ENCODE measurements at places on chromosomes 7 and 10.

- no peak for DNase-seq
These were observed 64.9 kb downstream of the CFAP46 start for GRCh38 chr10:132877473-132877872.

GRCh38 chr10:70571236-70571635 lies 31.3 kb downstream of the PRF1 start:
- DNase-seq, result no peak

GRCh38 chr7:136070736-136071505 lies 93.8 kb upstream of the MTPN start:
- no peak for DNase-seq

DNA sequence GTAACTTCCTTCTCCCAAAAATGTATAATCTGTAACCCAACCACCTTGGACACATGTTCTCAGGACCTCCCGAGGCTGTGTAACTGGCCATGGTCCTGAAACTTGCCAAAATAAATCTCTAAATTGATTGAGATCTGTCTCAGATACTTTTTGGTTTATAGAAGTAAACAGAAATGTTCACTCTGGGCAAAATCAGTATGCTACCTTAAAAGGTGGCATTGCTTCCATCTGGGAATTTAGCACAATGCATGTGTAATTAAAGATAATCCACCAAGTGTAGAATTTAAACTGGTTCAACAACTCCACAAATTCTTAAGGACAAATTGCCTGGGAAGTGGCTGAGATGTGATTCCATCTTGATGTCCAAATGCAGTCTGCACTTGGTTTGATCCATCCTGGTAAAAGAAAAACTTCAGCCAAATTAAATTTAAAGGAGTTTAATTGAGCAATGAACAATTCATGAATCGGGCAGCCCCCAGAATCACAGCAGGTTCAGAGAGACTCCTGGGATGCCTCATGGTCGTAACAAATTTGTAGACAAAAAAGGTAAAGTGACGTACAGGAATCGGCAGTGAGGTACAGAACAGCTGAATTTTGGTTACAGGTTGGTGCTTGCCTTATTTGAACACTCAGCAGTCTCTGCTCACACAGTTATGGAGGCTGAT lies 102.6 kb upstream of the PFKP start:
- no peak for DNase-seq

DNA sequence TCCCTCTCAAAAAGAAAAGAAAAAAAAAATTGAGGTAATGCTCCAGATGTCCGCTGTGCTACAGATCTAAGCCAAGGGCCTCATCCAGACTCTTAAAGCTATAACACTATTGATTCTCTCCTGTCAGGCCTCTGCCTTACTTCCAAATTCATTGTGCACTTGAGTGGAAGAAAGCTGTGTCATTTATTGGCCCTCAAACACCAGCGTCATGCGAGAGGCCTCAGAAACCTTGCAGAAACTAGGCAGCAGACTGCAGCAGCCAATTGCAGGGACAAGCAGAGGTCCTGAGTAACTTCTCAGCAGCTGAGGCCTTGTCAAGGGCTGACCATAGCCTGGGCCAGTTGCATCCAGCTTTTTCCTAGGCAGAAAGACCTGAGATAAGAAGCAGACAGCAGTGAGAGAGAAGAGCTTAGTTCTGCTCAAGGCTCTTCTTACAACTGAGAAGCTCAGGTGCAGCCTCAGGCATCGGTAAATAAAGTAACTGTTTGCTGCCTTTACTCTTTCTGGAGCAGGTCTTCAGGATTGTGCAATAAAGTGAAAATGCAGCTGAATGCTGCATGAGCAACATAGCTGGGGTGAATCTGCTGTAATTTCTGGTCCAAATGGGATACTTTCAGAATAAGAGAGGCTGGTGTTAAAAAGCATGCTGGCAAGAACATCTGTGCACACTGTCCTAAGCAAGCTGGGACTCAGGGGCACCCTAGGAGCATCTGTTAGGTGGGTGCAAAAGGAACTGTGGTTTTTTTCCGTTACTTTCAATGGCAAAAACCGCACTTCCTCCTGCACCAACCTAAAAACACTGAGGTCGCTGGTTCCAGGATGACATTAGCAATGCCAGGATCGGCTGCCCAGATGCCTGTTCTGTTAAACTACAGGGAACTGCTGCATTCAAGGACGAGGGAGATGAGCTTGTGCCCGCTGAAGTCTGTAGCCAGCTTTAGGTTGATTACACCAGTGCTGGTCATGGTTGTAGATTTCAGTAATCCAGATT lies 181.8 kb upstream of the PFKP start:
- no peak for DNase-seq

GRCh38 chr10:17092986-17093803 lies 36.4 kb downstream of the CUBN start:
- DNase-seq, result no peak

DNA sequence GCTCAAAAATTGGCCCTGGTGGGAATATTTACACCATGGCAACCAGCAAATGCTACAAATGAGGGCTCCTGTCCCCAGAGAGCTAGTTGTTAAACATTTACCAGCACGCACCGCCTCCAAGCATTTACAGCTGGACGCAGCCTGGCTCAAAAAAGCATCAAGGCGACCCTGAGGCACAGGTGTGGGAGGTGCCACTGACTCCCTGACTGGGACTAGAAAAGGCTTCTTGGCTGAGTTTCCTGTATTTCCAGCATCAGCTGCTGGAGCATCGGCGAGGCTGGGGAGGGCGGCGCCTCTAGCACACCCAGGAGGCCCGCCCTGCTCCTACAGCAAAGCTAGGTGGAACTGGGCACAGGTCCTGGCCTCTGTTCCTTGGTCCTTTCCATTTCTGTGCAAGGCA lies 43.5 kb upstream of the ZRANB1 start:
- no peak for DNase-seq

DNA sequence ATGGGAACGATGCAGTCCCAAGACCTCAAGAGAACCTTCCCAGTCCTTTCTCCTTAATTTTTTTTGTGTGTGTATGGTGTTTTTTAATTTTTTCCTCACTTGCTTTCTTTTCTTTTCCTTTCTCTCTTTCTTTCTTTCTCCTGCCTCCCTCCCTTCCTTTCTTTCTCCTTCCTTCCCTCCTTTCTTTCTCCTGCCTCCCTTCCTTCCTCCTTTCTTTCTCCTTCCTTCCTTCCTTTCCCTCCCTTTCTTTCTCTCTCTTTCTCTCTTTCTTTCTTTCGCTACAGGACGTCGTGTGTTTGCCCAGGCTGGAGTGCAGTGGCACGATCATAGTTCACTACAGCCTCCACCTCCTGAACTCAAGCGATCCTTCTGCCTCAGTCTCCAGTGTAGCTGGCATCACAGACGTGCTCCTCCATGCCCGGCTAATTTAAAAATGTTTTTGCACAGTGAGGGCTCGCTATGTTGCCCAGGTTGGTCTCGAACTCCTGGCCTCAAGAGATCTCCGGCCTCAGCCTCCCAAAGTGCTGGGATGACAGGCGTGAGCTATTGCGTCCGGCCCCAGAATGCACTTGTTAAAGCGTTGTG lies 709 bp upstream of the NIPSNAP2 start:
- no peak for DNase-seq

- DNase-seq, result no peak
These were observed 425.4 kb downstream of the EXOC4 start for GRCh38 chr7:133678137-133678814.

DNA sequence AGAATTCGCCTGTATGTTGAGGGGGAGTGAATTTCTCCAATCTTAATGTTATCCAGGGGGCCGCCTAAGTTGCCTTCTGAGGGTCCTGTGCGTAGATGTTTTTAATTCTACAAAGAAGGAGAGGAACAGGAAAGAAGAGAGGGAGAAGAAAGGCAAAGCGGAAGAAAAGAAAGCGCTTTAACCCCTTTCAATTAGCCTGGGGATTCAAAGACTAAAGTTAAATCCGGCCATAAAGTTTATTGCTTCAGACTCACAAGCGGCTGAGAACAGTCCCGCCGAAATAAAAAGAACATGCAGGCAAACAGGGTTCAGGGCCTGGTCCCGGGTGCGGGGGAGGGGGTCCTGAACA lies 4.5 kb downstream of the HOXA5 start:
- DNase-seq, result no peak

DNA sequence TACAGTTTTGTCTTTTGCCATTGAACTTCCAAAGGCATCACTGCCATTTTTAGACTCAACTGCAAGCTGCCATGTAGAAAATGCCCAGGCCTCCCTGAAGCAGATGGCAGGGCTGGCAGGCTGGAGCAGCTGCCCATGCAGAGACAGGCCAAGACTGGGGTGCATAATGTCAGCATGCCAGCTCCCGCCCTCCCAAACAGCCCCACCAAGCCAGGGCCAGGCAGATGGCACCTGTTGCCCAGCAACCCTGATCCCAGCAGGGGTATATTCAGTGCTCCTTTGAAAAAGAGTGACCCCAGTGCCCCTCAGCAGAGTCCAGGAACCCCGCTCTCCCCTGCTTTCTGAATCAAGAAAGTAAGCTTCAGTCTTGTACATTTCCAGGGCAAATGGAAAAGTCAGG lies 32.6 kb downstream of the VSTM4 start:
- DNase-seq, result no peak

DNA sequence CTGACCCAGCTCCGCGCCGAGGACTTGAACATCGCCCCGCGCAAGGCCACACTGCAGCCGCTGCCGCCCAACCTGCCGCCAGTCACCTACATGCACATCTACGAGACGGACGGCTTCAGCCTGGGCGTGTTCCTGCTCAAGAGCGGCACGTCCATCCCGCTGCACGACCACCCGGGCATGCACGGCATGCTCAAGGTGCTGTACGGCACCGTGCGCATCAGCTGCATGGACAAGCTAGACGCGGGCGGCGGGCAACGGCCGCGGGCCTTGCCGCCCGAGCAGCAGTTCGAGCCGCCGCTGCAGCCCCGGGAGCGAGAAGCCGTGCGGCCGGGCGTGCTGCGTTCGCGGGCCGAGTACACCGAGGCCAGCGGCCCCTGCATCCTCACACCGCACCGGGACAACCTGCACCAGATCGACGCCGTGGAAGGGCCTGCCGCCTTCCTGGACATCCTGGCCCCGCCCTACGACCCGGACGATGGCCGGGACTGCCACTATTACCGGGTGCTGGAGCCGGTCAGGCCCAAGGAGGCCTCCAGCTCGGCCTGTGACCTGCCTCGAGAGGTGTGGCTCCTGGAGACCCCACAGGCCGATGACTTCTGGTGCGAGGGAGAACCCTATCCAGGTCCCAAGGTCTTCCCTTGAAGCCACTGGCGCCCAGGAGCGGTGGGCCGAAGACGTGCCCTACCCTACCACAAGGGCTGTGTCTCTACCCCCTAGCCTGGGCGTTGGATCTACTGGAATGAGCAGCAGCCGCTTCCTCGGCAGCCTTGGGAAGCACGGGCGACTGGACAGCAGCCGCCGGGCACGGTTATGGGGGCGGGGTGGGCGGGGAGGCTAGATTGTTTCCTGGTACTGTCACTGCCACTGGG lies 945 bp downstream of the ADO start:
- DNase-seq, result no peak

DNA sequence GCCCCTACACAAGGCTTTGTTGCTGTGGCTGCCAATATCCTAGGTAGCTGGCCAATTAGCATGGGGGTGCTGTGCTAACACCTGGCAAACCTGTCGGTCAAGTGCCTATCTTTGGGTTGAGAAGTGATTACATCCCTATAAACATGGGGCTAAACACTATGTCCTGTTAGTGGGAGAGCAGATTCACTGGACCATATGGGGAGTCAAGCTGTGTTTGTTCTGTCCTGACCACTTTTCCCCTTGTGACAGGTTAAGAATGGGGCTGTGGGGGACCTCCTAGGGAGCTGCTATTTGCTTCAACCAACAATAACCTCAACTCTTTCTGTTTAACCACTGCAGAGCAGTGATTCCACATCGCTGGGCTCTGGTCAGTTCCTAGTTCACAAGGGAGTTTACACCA lies 151.5 kb upstream of the AOAH start:
- DNase-seq, result no peak

DNA sequence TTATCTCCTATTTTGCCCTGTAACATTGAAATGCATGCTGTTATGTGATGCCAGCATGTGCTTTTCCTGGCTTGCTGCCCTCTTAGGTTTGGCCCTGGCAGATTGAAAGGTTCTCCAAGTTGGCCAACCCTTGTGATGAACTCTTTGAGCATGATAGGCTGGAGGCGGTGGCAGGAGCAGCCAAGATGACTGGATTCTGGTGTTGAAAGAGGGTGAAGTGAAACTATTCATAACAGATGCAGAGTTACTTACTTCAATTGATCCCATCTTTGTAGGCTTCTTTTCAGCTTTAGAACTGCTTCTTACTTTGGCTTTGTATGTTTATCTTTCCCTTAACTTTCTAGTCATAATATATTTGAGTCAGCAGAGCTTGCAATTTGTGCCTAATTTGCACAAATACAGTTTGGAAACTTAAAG lies 57.6 kb downstream of the BICC1 start:
- DNase-seq, result no peak

GRCh38 chr10:24223953-24224352 lies 15.0 kb downstream of the KIAA1217 start:
- DNase-seq, result no peak

DNA sequence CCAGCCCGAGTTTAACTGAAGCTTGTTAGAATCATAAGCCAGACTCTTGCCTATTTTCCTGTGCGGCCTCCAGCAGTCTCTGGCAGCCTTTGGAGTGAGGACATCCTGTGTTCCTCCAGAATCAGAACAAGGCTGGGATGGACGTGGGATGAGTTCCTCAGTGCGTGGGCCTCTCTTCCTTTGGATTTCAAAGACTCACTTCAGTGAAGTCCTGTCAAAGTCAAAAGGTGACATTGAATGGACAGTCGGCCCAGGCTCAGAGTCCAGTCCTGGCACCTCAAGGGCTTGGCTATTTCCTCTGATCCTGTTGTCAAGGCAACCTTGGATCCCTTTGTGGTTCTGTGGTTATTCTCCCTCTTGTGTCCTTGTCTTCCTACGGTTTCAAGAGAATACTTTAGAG lies 21.4 kb upstream of the SMC3 start:
- DNase-seq, result no peak

GRCh38 chr7:29469281-29469680 lies 94.4 kb upstream of the PRR15 start:
- DNase-seq, result no peak

DNA sequence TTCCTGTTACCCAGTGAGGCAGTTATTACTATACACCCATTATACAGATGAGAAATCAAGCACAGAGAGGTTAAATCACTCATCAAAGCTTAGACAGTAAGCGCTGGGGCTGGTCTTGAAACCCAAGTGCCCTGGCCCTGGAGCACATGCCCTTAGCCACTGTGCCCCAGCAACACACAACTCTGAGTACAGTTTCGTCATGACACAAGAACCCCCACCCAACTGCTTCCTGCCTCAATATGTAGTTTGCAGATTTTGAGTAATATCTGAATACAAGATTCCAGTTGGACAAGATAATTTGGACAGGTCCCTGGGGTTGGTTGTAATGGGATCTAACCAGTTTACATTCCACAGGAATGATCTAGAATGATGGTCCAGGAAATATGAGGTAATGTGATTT lies 62.8 kb downstream of the SH3PXD2A start:
- DNase-seq, result no peak

GRCh38 chr7:115113131-115113530 lies 191.2 kb downstream of the MDFIC start:
- DNase-seq, result no peak

DNA sequence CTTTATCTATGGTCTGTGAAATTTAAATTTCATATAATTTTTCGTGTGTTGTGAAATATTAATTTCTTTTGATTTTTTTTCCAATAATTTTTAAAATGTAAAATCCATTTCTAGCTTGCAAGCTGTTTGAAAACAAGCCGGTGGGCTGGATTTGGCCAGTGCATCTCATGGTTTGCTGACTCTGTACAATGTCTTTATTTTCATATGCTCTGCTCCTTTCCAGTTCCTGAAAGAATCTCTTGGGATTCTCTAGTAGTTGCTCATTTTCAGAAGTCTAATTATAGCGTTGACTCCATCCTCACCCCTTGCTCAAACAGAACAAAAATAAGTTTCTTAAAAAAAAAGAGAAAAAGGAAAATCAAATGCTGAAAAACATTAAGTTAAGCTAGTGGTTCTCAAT lies 21.4 kb downstream of the UBN2 start:
- DNase-seq, result no peak

- no peak for DNase-seq
These were observed 113.9 kb upstream of the PRSS58 start for GRCh38 chr7:142371586-142372377.
